ENCODE measurements at places on chromosomes 2 and 18. TPM values are rescaled to one million over a fixed set of nuclear protein-coding genes. Genes with fewer than 3 reads are reported as not detected.

Gene DPYSL5
- 0.09 TPM for total RNA-seq

Gene GALNT3
- total RNA-seq: 5.5 TPM

Gene RAPGEF4
- 0.50 TPM for total RNA-seq

Gene ADAM23
- 1.3 TPM for total RNA-seq

Gene SUCLG1
- 60.7 TPM for total RNA-seq

Gene SERPINB3
- total RNA-seq: not detected

Gene CACNB4
- 0.37 TPM for total RNA-seq

Gene ICA1L
- total RNA-seq: 7.5 TPM

DNA sequence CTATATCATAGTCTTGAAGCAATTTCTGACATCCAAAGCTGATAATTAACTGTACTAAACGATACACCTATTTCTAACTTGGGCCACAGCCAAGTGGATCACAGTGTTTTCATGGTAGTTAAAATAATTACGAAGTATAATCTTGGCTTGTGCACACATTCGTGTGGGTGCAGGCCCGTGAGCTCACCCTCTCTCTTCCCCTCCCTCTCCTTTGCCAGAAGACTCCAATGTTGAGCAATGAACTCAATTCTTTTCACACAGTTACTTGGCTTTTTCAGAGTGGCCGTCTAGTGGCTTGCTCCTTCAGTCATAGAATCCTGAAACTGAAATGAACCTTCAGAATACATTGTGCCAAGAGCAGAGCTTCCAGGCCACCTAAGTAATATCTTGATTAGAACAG is 178.7 kb downstream of the NCKAP5 start:
- DNase-seq: no peak
- no peak overlapping the region for H3K27ac ChIP-seq
- H3K4me1 ChIP-seq: no peaks in the 10 kb centered on the region
- no peak overlapping the region for H3K4me3 ChIP-seq
- no peaks in the 10 kb centered on the region for H3K36me3 ChIP-seq

- H3K36me3 ChIP-seq: no peaks in the 10 kb centered on the region
- H3K4me1 ChIP-seq: no peaks in the 10 kb centered on the region
- H3K27me3 ChIP-seq: no peaks in the 10 kb centered on the region
- no peak overlapping the region for H3K27ac ChIP-seq
- no peak overlapping the region for H3K4me3 ChIP-seq
Observed at GRCh38 chr2:184178229-184178628, 420.1 kb upstream of the ZNF804A start.

DNA sequence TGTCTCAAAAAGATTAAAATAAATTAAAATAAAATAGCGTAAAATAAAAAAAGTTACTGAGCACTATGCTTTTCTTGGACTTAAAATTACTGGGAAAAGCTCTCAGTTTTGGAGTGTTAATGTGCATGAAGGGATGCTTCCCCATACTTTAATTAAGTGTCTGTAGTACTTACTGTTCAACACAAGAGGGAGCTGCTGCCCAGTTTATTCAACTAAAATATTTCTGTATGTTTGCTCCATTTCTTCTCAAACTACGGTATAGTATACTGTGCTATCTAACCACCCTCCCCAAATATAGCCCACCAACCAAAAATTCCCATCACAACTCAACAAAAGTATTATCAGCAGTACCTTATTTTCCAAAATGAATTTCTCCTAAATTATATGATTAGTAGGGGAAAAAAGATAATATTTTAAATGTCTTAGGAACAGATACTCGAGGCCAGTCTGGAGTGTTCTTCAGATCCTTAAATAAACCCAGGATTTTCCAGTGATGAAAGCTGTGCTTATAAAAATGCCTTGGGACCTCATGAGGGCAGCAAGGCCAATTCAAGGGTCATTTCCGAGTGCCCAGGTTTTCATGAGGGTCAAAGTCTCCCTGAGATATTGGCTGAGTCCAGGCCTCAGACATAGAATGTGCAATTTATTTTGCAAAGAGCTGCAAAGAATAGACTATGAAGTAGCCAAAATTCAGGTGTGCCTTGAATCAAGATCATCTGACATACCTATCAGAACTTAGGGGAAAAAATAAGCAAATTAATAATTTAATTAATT is 64.1 kb downstream of the CHRNA1 start:
- peaks cover 2% of the 10 kb centered on the region for H3K27me3 ChIP-seq
- no peaks in the 10 kb centered on the region for H3K36me3 ChIP-seq
- no peak overlapping the region for H3K4me3 ChIP-seq
- H3K4me1 ChIP-seq: no peaks in the 10 kb centered on the region

DNA sequence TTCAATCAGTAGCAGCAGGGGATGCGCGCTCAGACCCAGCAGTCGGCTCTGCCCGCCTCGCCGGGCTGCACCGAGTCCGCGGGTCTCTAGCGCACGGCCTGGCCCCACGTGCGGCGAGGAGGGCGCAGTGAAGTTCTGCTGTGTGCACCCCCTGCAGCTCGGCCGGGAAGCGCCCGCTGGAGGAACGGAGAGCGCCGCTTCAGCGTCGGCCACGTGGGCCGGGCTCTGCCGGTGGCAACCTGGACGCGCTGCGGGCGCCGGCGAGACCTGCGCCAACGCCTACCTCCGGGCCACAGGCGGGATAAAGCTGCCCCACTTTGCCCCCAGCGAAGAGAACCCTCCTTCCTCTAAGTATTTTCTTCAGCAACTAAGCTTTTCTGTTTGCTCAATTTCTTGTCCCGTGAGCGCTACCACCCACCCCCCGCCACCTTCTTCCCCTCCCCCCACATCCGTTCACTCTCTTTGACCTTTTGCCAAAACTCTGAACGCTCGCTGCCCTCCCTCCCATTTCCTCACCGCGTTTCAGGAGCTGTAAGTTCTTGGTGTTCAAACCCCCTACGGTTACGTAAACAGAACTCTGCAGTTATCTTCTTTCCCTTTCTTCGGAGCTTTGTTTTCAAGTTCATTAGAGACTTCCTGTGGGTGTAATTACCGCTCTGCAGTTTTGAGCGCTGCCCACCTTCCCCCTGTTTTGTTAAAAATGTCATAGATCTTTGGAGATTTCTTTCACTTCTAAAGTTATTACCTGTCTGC is 42.6 kb upstream of the EDAR start:
- DNase-seq: peak; percentile 77
- H3K27me3 ChIP-seq: no peaks in the 10 kb centered on the region
- peaks cover 4% of the 10 kb centered on the region for H3K36me3 ChIP-seq
- H3K4me3 ChIP-seq: peak overlapping the region; percentile 71

DNA sequence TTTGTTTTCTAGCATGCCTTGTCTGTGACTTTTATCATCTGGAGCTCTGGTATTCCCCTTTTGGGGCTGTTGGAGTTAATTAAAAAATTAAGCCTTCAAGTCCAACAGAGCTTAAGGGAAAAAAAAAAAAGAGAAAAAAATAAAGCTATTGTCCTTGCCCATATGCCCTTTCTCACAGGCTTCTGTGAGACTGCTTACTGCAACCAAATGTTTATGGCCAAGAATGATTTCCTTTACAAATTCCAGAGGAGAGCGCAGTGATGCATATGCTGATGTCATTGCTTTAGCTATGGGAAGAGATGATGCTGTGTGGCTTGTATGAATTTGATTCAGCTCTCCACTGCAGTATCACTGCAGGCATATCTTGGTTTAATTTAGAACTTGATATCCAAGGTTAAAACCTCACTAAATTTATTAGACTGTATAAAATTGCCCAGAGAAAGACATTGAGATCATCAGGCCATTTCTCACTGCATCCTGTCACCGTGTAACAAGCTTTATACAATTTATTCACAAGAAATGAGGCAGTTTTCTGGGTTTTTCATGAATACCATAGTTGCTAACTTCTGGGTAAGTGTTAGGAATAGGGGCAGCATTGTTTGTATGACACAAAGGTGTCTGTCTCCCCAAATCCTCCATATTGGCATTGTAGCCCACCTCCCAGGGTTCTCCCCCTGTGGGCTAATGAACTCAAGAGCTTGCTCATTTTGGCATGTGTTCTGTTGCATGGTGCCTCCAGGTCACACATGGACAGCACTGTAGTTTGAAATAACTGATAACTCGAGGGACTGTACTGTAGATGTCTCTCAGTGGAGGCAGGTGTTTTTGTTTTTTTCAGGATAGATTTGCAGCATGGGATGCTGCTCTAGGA is 85.0 kb downstream of the TANC1 start:
- no peak for DNase-seq
- H3K36me3 ChIP-seq: no peaks in the 10 kb centered on the region
- H3K27me3 ChIP-seq: peaks cover 2% of the 10 kb centered on the region
- no peak overlapping the region for H3K4me3 ChIP-seq
- no peak overlapping the region for H3K27ac ChIP-seq

- no peaks in the 10 kb centered on the region for H3K4me1 ChIP-seq
- DNase-seq: no peak
- no peaks in the 10 kb centered on the region for H3K27me3 ChIP-seq
- no peaks in the 10 kb centered on the region for H3K36me3 ChIP-seq
- H3K27ac ChIP-seq: no peak overlapping the region
Observed at GRCh38 chr2:34388446-34388845, 789.3 kb upstream of the FAM98A start.

DNA sequence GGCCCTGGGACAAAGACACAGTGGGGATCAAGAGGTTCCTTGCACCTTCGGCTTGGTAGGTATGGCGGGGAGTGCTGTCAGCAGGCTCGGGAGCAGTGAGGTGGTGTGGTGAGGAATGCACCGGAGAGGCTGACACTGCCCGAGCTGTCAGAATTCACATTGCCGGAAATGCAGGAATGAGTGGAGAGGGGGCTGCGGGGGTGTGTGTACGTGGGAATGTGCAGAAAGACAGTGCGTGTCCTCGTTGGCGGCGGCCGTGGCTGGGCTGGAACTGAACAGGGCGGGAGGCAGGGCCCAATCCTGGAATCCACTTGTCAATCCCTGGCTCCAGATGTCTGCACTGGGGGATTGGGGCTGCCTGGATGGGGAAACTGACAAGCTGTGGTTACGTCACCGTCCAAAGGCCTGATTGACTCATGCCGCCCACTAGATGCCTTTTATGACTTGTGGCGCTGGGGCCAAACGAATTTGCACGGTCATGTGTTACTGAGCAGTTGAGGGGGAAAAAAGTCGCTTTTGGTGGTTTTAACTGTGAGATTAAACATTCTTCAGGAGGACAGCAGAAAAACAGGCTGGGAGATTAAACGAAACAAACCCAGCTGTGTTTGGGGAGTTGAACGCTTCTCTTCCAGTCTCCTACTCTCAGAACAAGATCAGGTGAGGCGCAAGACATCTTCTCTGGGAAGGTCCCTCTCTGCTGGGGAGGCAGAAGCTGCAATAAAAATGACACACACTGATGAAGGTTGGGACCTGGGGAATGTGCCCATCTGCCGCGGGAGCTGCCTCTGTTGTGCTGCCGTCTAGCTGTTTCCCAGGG is 189.4 kb upstream of the GLI2 start:
- peak; percentile 18 for DNase-seq
- H3K27ac ChIP-seq: no peak overlapping the region
- H3K27me3 ChIP-seq: peaks cover 3% of the 10 kb centered on the region
- no peaks in the 10 kb centered on the region for H3K36me3 ChIP-seq

DNA sequence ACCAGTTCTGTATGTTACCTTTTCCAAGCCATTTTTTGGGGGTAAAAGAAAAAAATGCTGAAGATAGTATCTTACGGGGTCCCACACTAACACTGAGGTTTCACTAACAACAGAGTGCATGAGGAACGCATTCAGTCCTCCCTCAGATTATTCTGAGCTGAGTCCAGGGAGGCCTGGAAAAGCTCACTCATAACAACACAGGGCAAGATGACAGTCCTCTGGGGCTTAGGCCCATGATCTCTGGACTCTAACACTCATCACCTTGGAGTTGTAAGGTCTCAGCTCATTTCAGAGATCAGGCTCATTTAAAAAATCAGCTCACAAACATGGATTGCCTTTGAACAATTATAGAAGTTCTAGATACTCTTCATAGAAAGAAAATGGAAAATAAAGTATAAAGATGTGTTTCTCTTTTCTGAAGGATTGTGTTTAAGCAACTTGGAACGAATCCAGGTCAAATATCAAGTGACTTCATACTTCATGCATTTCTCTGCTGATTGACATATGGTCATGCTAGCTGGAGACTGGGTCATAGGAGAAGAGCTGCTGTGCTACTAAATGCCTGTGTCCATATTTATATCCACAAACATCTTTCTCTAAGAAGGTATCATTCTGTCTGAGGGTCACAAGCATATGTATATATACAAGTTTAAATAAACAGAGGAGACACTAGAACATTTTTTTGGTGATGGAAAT is 265.8 kb downstream of the ALK start:
- DNase-seq: no peak
- H3K4me1 ChIP-seq: no peaks in the 10 kb centered on the region
- H3K27ac ChIP-seq: no peak overlapping the region
- H3K36me3 ChIP-seq: no peaks in the 10 kb centered on the region
- H3K27me3 ChIP-seq: peaks cover 23% of the 10 kb centered on the region
- H3K4me3 ChIP-seq: no peak overlapping the region

All from activated CD4-positive, alpha-beta T cell treated with anti-CD3 and anti-CD28 coated beads for 36 hours (primary cell).